Keratinocyte (primary cell): ENCODE measurements at places on chromosomes 12 and 14.

GRCh38 chr12:2395354-2395977, 342.7 kb downstream of the CACNA1C start:
- H3K4me3 ChIP-seq: no peak overlapping the region
- H3K36me3 ChIP-seq: no peaks in the 10 kb centered on the region
- no peaks in the 10 kb centered on the region for H3K4me1 ChIP-seq

DNA sequence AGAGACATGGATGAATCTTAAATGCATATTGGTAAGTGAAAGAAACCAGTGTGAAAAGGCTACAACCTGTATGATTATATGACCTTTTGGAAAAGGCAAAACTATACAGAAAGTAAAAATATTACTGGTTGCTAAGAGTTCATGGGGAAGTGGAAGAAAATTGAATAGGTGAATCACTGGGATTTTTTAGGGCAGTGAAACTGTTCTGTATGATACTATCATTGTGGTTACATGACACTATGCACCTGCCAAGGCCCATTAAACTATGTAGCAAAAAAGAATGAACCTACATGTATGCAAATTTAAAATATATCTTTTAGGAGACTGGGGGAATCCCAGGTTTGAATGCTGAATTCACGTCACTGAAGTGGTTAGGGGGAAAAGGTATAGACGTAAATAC, 12.6 kb upstream of the OR8S1 start:
- no peak overlapping the region for H3K4me3 ChIP-seq
- H3K27ac ChIP-seq: no peak overlapping the region
- no peak for DNase-seq
- no peaks in the 10 kb centered on the region for H3K36me3 ChIP-seq
- no peaks in the 10 kb centered on the region for H3K27me3 ChIP-seq
- no peaks in the 10 kb centered on the region for H3K4me1 ChIP-seq

GRCh38 chr14:98069712-98070171, 1202.3 kb downstream of the BCL11B start:
- H3K36me3 ChIP-seq: no peaks in the 10 kb centered on the region
- peak; percentile 82 for DNase-seq
- peak overlapping the region; percentile 80 for H3K27ac ChIP-seq
- H3K4me3 ChIP-seq: no peak overlapping the region

DNA sequence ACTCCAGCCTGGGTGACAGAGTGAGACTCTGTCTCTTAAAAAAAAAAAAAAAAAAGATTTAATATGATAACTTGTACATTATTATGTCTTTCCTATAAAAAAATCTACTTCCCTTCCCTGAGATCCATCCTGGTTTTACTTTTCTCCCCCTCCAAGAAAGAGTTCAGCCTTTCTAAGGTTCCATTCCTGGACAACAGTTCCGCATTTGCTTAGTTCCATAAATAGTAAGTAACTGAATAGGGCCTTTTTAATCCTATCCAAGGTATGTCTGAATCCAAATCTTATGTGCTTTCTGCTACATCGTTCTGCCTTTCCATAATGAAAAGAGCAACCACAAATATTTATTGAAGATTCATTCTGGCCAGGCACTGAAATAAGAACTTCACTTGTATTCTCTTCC, 187.8 kb downstream of the DACT1 start:
- H3K27ac ChIP-seq: no peak overlapping the region
- H3K27me3 ChIP-seq: no peaks in the 10 kb centered on the region
- peaks cover 5% of the 10 kb centered on the region for H3K4me1 ChIP-seq
- DNase-seq: no peak
- H3K4me3 ChIP-seq: no peak overlapping the region

GRCh38 chr14:49303946-49304516, 282.1 kb downstream of the RPS29 start:
- DNase-seq: no peak
- no peaks in the 10 kb centered on the region for H3K4me1 ChIP-seq
- H3K4me3 ChIP-seq: no peak overlapping the region

GRCh38 chr12:108373111-108373510, 34.0 kb upstream of the CMKLR1 start:
- H3K36me3 ChIP-seq: no peaks in the 10 kb centered on the region
- no peaks in the 10 kb centered on the region for H3K27me3 ChIP-seq
- no peak overlapping the region for H3K27ac ChIP-seq
- DNase-seq: no peak
- H3K4me1 ChIP-seq: no peaks in the 10 kb centered on the region
- H3K4me3 ChIP-seq: no peak overlapping the region

DNA sequence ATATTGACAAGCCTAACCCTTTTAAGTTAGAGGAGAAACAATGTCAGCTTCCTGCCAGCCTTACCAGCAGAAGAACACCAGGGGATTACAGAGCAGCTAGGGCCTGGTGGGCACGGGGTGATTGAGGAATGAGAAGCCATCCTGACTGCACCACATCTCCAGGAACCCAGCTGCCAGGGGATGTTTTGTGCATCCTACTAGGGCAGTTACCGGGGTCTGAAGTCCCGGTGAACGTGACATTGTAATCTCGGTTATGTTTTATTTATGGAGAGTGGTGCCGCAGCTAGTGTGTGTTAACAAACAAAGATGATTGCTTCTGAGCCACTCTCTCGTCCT, 115.9 kb downstream of the BCL11B start:
- H3K36me3 ChIP-seq: no peaks in the 10 kb centered on the region
- H3K4me1 ChIP-seq: peaks cover 2% of the 10 kb centered on the region
- H3K27ac ChIP-seq: no peak overlapping the region
- no peak overlapping the region for H3K4me3 ChIP-seq
- DNase-seq: no peak

DNA sequence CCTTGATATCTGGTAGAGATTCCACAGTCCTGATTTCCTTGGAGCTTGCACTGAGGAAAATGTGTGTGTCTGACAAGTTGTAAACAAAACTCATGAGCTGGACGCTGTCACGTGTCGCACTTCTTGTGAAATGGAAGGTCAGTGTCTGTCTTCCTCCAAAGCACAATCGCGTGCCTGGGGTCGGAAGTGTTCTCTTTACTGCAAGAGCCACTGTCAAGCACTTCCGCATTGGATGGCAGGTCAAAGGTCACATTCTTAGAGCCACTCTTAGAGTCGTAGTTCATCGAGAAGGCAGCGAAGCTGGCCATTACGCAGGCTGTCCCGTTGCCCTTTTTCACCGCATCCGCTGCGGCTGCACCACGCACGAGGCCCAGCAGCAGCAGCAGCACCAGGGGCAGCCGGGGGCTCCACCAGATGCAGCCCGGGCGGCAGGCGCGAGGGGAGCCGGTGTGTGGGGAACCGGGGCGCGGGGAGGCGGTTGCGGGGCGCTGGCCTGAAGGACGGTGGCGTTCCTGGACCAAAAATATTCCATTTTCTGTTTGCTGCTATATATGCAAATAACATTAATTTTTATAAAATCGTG, 45.0 kb downstream of the LRTM2 start:
- no peak overlapping the region for H3K4me3 ChIP-seq
- H3K27me3 ChIP-seq: peaks cover 15% of the 10 kb centered on the region
- DNase-seq: no peak
